ENCODE measurements at places on chromosomes 1 and 21. TPM values are rescaled to one million over a fixed set of nuclear protein-coding genes. Genes with fewer than 3 reads are reported as not detected.

Gene ZNF326
- total RNA-seq, result 39.2 TPM

Gene APOBEC4
- 0.23 TPM for total RNA-seq

Gene KLF17
- total RNA-seq, result 0.46 TPM

Gene TMEM240
- 14.5 TPM for total RNA-seq

Gene ANKRD35
- total RNA-seq, result 1.6 TPM

Gene LENEP
- 0.69 TPM for total RNA-seq
